ENCODE measurements at places on chromosomes 13 and 19.

GRCh38 chr13:54029720-54030119 lies 1001.1 kb downstream of the OLFM4 start:
- DNase-seq: no peak

DNA sequence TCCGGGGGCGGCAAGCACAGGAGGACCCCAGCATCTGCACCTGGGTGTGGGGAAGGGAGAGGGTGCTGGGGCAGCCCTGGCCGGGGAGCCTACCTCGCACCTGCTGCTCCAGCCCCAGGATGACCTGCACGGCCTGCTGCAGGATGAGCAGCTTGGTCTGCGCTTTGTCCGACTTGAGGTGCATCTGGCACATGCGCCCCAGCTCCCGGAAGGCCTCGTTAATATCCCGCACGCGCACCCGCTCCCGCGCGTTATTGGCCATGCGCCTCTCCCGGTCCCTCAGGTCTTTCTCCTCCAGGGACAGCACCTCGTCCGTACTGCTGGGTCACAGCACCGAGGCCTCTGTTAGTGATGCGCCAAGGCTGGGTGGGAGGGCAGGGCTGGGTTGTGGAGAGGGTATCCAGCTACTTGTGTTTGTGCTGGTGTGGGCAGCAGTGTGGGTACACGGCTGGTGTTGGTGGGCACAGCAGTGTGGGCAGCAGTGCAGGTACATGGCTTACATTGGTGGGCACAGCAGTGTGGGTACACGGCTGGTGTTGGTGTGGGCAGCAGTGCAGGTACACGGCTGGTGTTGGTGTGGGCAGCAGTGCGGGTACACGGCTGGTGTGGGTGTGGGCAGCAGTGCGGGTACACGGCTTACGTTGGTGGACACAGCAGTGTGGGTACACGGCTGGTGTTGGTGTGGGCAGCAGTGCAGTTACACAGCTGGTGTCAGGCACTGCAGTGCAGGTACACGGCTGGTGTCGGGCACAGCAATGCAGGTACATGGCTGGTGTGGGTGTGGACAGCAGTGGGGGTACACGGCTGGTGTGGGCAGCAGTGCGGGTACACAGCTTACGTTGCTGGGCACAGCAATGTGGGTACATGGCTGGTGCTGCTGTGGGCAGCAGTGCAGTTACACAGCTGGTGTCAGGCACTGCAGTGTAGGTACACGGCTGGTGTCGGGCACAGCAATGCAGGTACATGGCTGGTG lies 7.1 kb upstream of the UQCR11 start:
- DNase-seq: no peak

DNA sequence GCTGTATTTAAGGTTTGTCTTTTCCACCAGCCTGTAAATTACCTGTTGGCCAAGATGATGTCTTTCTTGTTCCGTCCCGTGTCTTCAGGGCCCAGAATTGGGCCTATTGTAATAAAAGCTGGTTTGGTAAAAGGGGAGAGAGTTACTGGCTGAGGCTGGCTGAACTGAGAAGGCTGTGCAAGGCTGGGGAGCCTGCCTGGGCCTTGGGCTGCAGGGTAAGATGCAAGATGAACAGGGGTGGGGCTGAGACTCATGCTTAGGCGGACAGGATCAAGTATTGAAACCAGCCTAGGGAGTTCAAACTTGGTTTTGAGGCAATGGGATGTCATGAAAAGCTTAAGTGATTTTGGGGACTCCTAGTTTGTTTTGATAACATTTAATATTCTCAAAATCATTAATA lies 142.3 kb downstream of the PCCA start:
- DNase-seq: no peak

DNA sequence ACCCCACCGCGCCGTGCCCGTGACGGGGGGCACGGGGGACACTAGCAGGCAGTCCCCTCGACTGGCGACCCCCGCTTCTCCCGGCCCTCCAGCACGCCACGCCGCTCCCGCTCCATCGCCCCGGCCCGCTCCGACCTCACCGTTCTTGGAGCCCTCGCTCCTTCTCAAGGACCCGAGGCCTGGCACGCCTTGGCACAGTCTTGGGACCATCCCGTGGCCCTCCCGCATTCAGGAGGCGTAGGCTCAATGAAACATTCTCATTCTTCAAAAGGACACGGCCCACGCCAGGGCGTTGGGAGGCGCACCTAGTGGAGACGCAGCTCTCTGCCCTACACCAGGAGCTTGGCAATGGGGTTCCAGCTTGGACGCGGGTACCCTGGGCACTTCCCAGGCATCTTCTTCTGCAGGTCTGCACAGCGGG lies 473 bp upstream of the CERS1 start:
- peak; percentile 27 for DNase-seq

GRCh38 chr19:19488875-19489690 lies 26.3 kb downstream of the TSSK6 start:
- peak; percentile 90 for DNase-seq

GRCh38 chr19:49559928-49560327 lies 20.4 kb downstream of the NOSIP start:
- no peak for DNase-seq

DNA sequence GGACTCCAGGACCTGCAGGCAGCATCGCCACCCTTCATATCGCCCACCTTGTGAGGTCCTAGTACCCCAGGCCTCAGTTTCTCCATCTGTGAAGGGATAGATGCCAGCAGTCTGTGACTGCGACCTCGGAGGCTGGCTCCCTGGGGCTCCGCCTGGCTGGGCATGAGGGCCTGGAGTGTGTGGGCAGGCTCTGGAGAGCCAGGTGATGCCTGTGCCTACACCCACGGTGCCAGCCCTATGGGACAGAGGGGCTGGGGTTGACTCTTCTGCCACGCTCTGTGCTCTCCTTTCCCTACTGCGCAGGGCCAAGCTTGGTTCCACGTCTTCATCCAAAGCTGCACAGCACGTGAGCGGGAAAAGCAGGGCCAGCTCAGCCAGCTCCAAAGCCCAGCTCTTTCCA lies 26.0 kb upstream of the NFIC start:
- DNase-seq: no peak

GRCh38 chr19:28435551-28436271 lies 777.2 kb downstream of the UQCRFS1 start:
- no peak for DNase-seq

DNA sequence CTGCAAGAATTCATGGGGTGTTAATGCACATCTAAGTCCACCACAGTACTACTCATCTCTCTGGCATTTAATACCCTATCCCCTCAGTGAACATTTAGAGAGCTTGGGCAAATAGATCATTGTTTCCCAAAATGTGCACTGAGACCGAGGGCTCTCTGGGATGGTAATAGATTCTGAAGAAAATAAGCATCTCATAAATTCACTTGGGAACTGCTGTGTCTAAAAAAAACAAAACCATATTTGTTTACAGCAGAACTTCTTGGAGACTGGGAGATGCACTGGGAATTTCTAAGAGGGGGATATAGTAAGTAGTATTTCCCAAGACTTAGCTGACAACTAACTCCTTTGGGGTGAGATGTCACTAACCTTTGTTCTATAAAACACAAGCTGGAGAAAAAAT lies 58.4 kb downstream of the ENOX1 start:
- DNase-seq: no peak

DNA sequence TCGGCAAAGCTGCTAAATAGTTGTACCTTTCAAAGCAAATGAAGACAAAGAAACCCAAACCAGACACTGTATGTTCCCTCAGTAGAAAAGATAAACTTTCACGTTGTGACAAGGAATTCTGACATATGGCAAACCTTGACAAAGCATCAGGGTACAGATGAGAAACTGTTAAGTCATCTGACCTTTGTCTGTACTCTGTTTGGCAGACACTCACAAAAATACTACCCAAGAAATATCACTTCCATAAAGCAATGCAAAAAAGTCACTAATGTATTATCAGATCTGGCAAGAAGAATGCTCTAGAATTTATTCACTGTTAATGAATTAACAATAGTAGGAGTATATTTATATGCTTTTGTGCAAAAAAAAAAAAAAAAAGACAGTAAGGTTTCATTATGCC lies 843.7 kb downstream of the DIAPH3 start:
- DNase-seq: no peak

GRCh38 chr13:79447741-79448140 lies 33.2 kb upstream of the NDFIP2 start:
- no peak for DNase-seq

DNA sequence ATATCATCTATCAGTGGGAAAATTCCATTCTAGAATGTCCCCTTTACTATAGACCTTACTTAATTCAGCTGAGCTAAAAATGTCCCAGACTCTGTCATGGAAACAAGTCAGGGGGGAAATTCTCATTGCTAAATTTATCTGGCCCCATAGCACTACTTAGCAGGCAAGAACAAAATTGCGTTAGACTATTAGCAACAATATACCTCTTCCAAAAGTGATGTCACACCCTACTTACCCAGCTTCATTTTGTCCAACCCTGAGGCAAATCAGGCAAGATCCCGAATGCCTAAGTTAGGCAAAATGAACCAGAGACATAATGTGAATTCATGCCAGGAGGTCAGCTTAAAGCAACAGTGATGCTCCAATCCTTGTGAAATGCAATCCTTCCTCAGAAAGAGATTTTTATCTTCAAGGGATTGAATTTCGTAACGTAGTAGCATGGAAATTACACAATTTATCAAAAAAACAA lies 93.7 kb downstream of the FRY start:
- no peak for DNase-seq
